ENCODE measurements at places on chromosomes 3 and 15.

DNA sequence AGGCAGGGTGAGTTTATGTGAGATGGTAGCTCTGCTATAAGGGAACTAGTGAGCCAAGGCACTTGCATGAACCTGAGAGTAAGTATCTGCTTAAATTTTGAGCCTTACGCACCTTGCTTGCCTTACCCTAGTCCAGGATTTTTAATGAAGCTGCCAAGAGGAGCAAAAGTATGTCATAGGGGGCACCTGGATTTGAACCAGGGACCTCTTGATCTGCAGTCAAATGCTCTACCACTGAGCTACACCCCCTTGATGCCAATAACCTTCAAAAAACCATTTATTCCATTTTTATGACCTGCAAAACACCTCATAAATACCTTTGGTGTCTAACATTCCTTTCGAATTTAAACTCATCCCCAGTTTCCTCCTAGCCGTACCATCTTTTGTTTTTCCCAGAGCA lies 88.3 kb upstream of the ACP3 start:
- no peak for DNase-seq

GRCh38 chr3:184725176-184725719 lies 13.4 kb upstream of the MAGEF1 start:
- no peak for DNase-seq

DNA sequence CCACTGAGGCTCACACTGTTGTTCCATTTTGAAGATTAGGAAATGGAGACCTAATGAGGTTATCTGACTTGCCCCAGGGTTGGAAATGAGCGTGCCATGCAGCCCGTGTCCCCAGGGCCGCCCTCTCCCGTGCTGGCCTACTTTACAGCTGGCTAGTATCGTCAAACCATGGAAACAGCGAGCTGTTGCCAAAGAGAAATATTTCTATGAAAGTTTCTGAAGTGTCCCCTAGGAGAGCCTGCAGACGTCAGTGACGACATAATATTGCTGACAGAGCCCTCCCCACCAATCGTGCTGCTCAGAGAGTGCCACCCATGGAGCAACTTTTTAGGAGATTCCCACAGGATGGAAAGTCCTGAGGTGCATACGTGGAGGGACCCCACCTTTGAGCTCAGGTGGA lies 11.2 kb upstream of the FAM174B start:
- no peak for DNase-seq

GRCh38 chr15:42214600-42214999 lies 6.5 kb upstream of the VPS39 start:
- no peak for DNase-seq

GRCh38 chr15:44289259-44289790 lies 806 bp downstream of the GOLM2 start:
- no peak for DNase-seq

GRCh38 chr15:38545179-38545578 lies 19.4 kb downstream of the RASGRP1 start:
- DNase-seq: no peak

- no peak for DNase-seq
These were observed 17.2 kb upstream of the PLOD2 start for GRCh38 chr3:146178006-146178689.

DNA sequence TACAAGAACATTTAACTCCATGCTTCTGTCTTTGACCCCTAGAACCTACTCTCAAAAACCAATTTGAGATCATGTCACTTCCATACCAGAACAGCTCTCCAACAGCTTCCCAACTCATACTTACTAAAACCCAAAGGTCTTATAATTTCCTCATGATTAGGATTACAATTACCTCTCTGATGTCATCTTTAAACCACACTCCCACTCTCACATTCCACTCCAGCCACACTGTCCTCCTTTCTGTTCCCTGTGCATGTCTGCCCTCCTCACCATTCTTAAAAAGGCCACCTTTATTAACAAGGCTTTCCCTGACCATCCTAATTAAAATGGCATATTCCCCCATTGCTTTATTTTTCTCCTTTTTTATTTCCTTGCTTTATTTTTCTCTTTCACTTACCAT lies 18.9 kb downstream of the PHC3 start:
- no peak for DNase-seq

DNA sequence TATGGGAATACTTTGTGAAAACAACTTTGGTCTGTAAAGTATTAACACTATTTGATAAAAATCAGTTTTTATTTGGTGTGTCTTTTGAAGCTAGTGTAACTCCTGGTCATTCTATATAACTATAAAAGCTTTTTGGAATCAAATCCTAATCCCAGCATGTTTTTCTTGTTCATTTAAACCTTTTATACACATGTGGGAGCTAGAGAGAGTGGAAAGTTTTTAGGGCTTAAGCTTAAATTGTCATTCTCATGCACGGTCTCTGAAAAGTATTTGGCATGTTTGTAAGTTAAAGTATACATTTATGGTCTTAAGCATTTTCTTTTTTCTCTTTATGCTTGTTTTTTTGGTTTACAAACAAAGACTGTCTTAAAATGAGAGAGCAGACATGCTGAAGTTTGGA lies 83.4 kb upstream of the RARB start:
- no peak for DNase-seq

- DNase-seq: peak; percentile 31
These were observed 17.2 kb upstream of the ANKDD1A start for GRCh38 chr15:64894395-64895056.

- DNase-seq: no peak
These were observed 133.7 kb upstream of the OSTN start for GRCh38 chr3:191065181-191065805.

GRCh38 chr15:81165535-81165934 lies 31.1 kb upstream of the IL16 start:
- DNase-seq: no peak

DNA sequence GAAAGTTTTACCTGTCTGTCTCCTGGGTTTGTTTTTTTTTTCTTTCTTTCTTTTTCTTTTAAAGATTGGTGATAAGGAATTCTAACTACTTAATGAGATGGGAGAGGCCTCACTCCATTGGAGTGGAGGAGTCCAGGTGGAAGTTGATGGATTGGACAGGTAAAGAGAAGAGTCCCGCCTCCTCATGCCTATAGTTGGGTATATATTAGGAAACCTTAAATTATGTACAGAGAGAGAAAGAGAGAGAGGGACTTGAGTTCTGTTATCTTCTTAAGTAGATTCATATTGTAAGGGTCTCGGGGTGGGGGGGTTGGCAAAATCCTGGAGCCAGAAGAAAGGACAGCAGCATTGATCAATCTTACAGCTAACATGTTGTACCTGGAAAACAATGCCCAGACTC lies 158.2 kb downstream of the TP63 start:
- DNase-seq: no peak

DNA sequence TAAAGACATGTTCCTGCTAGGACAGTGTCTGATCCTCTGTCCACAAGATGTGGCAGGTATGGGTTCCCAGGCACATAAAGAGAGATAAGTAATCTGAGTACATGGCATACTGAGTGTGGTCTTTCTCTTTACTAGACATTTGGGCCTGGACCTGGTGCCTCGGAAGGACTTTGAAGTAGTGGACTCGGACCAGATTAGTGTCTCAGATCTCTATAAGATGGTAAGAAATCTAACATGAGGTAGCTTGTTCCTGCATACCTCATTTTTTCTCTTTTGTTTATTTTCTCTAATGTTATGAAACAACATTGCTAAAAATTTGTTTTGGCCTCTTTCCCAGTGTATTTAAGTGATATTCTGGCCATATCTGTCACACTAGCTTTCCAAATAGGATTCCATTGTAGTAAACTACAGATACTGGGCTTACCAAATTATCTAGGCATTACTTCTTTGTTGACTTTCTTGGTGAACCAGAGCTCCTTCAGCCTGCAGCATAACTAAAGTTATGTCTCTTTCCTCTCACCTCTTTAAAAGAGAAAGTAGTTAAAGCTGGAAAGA lies 309.8 kb upstream of the MANF start:
- DNase-seq: no peak

- no peak for DNase-seq
These were observed 694 bp upstream of the EEFSEC start for GRCh38 chr3:128152419-128153155.

- DNase-seq: no peak
These were observed 7.9 kb downstream of the RPLP1 start for GRCh38 chr15:69460481-69460880.

- DNase-seq: no peak
These were observed 1.6 kb upstream of the WDR82 start for GRCh38 chr3:52280050-52280461.

GRCh38 chr3:120683671-120684301 lies 1.7 kb upstream of the HGD start:
- no peak for DNase-seq

- no peak for DNase-seq
These were observed at the start of gene PLA2G4D for GRCh38 chr15:42094512-42094963. PLA2G4D (minus strand) TSS chr15:42094562; CDS start chr15:42094459, 103 bp downstream.

- DNase-seq: no peak
These were observed 89.5 kb upstream of the ATP2B2 start for GRCh38 chr3:10594915-10595314.

DNA sequence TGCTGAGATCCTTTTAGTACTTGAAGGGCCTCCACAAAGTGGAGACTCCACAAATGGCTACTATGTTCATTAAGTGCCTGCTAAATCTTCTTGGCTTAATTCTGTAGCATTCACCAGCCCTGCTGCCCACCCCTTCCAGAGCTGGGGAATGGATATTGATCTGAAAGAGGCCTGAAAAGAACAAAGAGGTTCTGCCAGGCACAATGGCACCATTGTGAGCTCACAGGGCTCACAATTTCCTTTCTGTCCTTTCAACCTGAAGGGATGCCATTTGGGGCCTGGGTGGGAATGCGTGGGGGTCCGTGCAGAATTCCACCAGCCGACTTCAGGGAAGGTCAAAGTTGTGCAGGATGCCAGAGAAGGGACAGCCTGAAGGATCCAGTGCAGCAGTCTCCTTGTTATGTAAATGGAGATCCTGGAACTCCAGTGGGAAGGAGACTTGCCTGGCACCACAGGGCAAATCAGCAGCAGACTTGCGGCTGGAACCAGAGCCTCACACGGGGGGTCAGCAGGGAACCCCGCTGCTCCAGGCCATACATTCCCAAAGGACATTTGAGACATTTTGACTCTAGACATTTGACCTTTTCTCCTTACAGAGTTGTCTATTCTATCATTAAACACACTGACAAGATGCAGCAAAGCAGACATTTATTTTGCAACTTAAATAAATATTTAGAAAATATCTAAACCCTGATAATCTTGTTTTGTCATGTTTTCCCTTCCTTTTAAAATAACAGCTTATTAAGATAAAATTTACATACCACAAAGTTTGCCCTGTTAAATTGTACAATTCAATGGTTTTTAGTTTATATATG lies 21.5 kb upstream of the MORF4L1 start:
- DNase-seq: no peak

GRCh38 chr3:194930377-194931204 lies 244.9 kb downstream of the FAM43A start:
- no peak for DNase-seq

- no peak for DNase-seq
These were observed 27.3 kb upstream of the SLC28A2 start for GRCh38 chr15:45224621-45225217.

DNA sequence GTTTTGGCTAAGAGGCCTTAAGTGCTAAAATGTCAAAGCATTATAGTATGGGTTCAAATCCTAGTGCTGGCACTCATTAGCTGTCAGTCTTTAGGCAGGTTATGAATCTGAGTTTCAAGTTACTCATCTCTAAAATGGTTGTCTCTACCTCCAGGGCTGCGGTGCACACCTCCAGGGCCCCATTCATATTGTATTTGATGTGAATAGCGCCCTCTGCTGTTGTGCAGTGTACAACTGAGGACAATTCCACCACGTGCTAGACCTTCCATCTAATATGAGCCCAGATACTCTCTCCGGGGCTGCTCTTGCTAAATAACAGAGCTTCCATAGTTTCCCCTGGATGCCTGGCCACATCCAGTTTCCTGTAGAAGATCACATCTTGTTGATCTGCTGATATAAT lies 54.3 kb downstream of the OXNAD1 start:
- DNase-seq: peak; percentile 53

DNA sequence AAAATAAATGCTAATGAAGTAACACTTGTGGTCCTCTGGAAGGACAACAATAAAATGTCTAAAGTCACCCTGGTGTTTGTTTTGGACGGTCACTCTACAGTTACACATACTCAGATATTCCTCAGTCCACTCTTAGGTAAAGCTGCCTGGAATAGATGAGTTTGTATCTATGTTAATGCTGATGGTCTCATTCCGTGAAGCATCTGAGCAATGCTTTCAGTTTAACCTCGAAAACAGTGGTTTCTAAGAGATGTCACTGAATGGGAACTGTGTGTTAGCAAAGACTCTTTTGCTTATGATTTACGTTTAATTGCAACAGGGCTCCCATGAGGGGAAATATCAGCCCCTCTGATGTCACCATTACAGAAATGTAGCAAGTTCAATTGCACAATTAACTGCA lies 49.1 kb downstream of the FBN1 start:
- no peak for DNase-seq

DNA sequence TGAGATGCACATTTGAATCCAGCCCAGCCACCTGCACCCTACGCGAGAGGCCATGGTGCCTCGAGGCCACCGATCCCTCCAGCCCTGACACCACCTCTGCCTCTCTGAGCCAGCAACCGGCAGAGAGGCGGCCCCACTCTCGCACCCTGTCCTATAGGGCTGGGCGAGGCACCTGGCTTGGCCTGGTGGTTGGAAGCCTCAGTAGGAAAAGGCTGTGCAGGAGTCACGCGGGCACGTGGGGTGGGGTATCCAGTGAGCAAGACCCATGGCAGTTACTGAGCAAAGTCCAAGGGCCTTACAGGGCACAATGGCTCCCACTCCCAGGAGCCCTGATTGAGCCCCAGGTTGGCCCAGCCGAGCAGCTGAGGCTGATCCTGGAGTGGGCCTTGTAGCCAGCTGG lies 12.4 kb upstream of the DUSP7 start:
- no peak for DNase-seq

GRCh38 chr15:58490888-58491473 lies 59.2 kb downstream of the LIPC start:
- no peak for DNase-seq

DNA sequence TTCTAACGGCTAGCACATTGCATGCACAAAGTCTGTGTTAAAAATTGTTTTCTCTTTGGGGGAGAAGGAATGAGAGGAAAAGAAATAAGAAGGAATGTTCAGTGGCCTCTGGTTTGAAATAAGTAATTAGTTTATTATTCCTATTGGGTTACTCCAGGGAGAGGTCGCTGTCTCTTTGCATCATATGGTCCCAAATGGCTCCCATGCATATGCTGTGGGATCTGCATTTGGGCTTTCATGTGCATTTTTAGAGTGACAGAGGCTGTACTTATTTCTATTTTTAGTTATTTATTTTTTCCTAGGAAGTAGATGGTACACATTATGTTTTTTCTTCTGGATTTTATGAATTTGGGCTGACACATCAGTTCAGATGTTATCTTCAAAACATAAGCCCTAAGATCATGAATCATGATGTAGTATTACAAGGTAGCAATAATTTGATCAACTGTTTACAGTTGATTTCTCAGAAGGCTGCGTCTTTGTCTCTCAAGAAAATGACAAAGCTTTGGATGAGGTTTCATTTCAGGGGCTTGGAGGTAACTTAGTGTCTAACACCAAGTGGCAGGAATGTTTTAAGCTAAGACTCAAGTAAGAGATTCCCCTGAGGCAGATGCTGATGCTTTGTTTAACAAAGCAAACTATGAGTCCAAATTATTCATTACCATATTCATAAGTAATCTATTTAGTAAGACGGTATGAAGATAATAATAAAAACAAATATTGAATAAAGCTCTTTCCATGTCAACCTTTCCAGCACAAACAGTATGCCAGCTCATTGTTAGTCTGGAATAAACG lies 247.7 kb downstream of the NSUN3 start:
- no peak for DNase-seq

GRCh38 chr3:113038328-113038727 lies 47.5 kb downstream of the GTPBP8 start:
- DNase-seq: no peak

- peak; percentile 6 for DNase-seq
These were observed 34.5 kb downstream of the POMGNT2 start for GRCh38 chr3:43071313-43071893.

GRCh38 chr15:29968099-29968894 lies 114.5 kb upstream of the GOLGA8J start:
- DNase-seq: no peak

Data from activated CD8-positive, alpha-beta memory T cell treated with anti-CD3 and anti-CD28 coated beads for 48 hours (primary cell).